EL (cell line): ENCODE measurements at places on chromosomes 7 and 10.

DNA sequence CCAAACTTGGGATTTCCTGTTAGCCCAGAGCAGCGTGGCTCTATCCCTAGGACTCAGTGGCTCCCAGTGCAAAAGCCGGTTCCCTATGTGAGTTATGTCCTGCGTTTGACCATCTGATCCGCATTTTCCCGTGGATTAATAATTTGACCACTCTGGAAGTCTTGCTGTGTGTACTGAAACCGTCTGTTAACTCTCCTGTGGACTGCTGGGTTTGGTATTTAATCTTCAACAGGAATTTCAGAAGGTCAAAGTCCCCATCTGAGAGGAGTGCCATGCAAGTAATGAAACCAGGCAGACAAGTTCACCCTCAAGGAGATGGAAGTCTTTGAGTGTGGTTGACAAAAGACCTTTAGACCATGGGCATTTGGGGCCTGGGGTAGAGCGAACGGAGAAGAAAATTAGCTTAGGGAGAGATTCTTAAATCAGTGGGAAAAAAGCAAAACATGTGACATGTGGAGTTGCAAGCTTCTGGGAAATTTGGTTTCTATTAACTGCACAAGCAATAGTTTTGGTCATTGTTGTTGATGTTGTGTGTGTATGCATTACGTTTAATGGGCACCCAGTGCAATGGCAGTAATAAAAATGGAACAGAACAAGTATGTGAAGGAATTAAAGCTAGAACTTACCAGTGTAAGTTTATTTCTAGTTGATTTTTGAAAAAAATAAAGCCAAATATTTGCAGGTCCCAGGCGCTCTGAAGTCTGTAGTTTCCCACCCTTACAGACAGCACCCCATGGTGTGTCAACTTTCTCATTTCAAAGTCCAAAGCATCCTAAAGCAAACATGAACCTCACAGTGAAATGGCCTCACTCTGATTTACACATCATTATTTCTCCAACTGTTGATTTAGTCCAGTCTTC lies 38.2 kb downstream of the LYZL1 start:
- no peak for DNase-seq

- peak; percentile 75 for DNase-seq
Measured at GRCh38 chr10:95133016-95133752, 60.9 kb upstream of the ACSM6 start.

- peak; percentile 21 for DNase-seq
Measured at GRCh38 chr7:55387062-55387965, 22.2 kb downstream of the LANCL2 start.

DNA sequence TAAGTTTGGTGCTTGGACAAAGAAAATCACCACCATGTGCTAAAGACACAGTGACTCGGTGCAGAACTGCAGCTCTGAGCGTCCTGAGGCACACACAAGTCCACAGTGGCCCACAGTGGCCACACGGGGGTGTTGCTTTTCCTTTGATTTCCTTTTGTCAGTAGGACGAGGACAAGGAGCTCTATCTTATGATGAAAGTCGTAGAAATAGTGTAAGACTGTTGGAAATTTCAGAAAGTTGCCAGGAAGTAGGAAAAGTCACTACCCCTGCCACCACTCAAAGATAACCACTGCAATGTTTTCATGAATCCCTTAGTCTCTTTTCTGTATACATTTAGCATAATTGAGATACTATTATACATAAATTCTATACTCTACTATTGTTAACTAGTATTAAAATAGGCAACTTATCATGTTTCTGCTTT lies 146.0 kb downstream of the TNS3 start:
- DNase-seq: peak; percentile 70

DNA sequence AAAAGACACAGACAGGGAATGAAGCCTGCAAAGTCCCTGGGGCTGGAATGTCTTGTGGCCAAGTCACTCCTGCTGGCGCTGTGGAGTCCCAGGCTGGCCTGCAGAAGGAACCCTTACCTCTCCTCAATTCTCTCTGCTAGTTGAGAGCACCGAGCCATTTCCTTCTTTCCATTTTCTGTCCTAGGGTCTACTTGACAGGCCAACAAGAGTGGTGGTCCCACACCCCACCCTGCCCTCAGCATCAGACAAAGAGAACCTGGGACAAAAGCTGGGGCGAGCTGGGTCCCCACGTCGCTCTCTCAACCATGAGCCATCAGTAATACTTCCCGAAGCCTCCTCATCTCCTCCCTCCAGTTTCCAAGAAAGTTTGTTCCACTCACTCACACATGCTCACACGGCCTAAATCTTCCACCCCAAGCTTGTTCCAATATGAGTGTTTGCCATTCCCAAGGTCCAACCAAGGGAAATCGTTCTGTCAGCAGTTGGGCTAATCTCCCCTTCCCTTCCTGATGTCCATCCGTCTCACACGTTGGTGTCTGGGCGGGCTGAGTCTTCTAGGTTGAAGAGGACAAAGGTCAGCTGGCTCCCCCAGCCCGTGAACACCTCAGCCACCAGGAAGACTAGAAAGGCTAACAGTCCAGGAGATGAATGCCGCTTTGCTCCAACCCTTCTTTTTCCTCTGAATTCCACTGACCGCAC lies 44.3 kb downstream of the CLEC2L start:
- DNase-seq: no peak
